ENCODE measurements at places on chromosomes 11 and 22.

DNA sequence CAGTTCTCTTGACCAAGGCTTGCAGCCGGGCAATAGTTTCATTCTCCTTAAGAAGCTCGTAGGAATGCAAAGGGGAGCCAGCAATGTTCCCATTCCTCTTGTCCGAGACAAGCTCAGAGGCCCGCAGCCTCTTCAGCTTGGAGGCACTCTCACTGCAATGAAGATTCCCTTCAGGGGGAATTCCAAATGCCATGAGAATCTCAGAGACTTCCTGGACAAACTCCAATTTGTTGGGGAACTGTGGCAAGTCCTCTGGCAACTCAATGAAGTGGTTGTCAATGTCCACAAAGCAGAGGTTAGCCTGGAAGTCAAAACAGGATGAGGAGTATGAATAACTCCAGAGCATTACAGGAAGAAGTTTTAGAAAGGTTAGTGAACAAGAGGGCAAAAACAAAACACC lies 84.4 kb downstream of the DENND5A start:
- DNase-seq = no peak

GRCh38 chr22:48072777-48073176 lies 1310.3 kb downstream of the TBC1D22A start:
- DNase-seq = no peak

GRCh38 chr22:22171357-22172218 lies 73.0 kb upstream of the VPREB1 start:
- DNase-seq = no peak

- DNase-seq = no peak
Measured at GRCh38 chr11:45673441-45673840, 8.0 kb upstream of the CHST1 start.

DNA sequence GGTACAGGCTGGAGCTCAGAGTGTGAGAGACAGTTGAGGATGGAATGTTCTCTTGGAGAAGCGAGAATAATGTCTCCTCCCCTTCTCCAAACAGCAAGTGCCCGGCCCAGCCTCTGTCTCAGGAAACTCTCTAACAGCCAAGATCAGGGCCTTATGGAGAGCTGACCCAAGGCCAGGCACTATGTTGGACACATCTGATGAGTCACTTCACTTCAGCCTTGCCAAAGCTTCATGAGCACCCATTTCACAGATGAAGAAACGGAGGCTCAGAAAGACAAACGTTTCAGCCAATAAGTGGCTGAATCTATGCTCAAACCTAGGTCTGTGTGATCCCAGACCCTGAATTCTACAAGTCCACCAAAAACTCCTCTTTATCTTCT lies 22.1 kb upstream of the CHKA start:
- no peak for DNase-seq

GRCh38 chr11:58358969-58359368 lies at the start of gene OR5B17:
Gene OR5B17, minus strand, starts transcription at chr11:58359069. Its CDS starts 0 bp downstream, at chr11:58359069.
- no peak for DNase-seq

GRCh38 chr11:36326524-36327419 lies 30.7 kb downstream of the PRR5L start:
- no peak for DNase-seq

GRCh38 chr11:59678813-59679165 lies 10.0 kb upstream of the PATL1 start:
- no peak for DNase-seq

DNA sequence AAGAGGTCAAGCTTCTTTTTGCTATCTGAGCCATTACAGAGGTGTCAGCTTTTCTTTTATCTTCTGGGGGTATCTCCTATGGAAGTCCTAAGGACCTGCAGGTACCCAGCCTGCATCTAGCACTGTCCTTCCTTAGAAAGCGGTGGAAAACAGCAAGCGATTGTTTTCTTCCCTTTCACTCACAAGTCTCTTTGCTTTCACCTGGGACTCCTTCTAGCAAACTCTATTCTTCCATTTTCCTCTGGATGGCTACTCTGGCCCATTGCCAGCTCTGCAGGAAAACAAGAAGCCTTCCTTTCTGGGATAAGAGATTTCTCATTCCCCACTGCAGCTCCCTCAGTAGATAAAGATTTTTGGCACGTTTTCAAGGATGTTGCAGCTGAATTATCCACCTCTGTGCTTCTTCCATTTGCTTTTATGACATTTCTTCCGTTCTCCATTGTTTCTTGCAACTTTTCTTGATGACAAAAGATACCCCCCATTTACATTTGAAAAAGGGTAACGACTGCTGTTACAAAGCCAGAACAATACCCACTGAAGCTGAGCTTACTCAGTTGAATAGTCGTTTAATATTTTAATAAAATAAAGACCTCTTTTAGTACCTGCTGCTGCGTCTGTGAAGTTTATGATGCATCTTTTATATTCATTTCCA lies 40.2 kb upstream of the BDNF start:
- DNase-seq = no peak
